ENCODE measurements at places on chromosomes 7 and 10.

DNA sequence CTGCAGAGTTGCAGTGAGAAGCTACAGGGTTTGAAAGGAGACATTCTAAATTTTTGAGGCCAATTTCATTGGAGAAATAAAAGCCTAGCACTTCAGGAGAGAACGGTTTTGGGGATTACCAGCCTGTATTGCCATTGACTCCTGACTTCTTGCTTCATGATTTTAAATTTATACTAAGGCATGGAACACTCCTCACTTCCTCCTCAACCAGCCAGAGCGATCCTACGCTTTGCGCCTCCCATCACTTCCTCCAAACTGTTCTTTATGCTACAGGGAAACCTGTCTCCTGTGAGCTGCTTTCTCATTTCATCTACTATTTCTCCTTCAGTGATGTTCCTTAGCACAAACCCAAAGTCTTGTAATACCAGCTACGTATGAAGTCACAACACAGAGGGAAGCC is 495.1 kb downstream of the SUGCT start:
- no peak for DNase-seq

GRCh38 chr10:32346134-32346550 is 816 bp downstream of the EPC1 start:
- peak; percentile 97 for DNase-seq

GRCh38 chr7:7178081-7178480 is 4.3 kb upstream of the C1GALT1 start:
- DNase-seq, result no peak

DNA sequence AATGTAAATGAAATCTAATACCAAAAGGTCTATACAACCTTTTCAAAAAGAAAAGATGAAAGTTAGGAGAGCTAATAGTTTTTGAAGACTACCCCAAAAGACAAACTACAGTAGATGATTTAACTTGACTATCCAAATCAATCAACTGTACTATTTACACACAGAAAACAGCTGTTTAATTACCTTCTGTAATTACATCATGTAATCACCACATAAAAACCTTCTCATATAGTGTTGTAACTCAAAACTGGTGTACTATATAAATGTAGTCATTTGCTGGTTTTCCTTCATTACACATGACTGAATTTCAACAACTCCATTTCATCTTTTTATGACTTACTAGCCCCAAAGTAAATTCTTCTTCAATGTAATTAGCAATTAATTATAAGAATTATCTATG is 4.5 kb downstream of the RTKN2 start:
- no peak for DNase-seq

- peak; percentile 43 for DNase-seq
These were observed 4.2 kb upstream of the IL15RA start for GRCh38 chr10:5981529-5981928.
